ENCODE measurements at places on chromosomes 7 and 10.

DNA sequence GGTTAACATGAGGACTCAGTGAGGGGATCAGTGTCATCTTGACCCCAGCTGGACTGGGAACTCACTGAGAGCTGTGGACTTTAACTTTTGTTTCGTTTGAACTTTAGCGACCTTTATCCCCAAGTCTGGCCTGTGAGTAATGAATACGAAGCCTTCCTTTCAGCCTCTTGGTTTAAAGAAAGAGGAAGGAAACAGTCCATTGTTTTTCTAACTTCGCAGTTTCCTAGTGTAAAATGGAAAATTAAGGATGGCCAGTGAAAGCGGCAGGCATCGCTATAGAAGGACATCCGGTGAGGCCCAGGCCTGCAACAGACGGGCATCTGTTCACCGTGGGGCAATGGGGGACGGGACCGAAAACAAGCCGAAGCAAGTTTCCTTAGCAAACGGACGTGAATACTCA lies 44.1 kb upstream of the ADO start:
- no peak for DNase-seq

- no peak for DNase-seq
Observed at GRCh38 chr10:103171278-103171677, 21.8 kb downstream of the NT5C2 start.

GRCh38 chr10:88216976-88217375 lies 353.6 kb downstream of the PTEN start:
- no peak for DNase-seq

DNA sequence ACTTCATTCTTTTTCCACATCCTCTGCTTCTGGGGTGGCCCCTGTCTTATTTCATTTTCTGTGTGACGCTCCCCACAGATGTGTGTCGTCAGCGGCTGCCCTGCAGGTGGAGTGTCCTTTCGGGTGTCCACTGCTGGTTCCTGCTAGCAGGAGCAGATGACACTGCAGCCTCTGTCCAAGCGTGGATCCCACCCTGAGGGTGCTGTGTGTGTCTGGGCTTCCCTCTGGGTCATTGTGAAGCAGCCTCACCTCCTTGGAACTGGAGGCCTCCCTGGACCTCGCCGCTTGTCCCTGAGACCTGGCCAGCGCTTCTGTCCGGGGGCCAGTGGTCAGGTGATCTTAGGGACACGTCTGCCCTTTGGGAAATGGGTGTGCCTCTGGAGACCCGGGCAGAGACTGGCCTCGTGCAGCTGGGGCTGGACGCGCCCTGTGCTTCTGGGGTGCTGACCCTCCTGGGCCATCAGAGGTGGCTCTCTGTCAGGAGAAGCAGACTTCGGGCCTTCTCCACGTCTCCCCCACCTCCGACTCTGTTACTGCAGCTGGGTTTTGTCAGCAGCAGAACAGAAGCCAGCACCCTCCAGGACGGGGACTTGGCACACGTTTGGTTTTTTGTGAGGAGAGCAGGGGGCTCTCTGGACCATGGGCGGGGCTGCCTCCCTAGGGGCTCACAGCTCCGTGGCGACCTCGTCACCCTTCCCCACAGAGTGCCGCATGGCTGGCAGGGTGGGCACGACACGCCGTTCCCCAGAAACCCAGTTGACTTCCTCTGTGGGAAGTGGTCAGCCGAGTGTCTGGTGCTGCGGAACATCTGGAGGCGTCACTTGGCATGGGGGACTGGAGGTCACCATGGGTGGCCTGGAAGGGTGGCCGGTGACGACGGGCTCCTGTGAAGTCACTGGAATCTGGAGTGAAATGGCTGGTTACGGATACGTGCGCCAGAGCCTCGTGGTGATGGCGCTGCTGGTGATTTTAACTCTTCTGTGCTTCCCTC lies 48.4 kb downstream of the INPP5A start:
- no peak for DNase-seq
